ENCODE measurements at places on chromosomes 2 and 18. TPM values are rescaled to one million over a fixed set of nuclear protein-coding genes. Genes with fewer than 3 reads are reported as not detected.
A peak's percentile ranks its signal among the peaks of the same experiment; 100 is the strongest.

KIAA2012 gene
- total RNA-seq: not detected

ESPNL gene
- 0.48 TPM for total RNA-seq

ABHD1 gene
- not detected for total RNA-seq

LRRTM1 gene
- total RNA-seq: not detected

GRCh38 chr2:199202964-199203363 is 254.8 kb downstream of the SATB2 start:
- DNase-seq: no peak

DNA sequence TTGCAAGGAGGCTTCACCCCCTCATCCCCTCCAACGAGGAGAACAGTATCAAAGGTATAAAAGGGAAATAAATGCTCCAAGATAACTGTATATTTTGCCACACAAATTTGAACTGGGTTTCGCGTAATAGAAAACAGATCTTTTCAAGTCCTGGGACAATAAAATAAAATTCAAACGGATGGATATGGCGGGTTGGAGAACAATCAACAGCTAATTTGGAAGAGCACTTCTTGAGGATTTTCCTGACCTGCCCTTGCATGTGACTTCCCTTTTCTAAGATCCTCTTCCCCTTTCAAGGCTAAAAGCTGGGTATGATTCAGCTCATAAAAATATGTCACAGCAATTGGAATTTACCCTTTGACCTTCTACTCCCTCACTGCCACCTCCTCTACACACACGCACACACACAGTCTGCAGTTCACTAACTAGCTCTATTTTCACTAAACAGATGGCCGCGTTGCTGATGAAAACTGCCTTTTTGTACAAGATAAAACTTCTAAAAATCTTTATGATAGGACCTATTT is 386.9 kb downstream of the FIGN start:
- no peak for DNase-seq

- DNase-seq: no peak
These were observed 18.0 kb downstream of the SPEG start for GRCh38 chr2:219452361-219453317.

- no peak for DNase-seq
These were observed 50.4 kb downstream of the LDLRAD4 start for GRCh38 chr18:13269013-13269280.

GRCh38 chr18:31049189-31049588 is 6.6 kb upstream of the DSC3 start:
- DNase-seq: no peak

DNA sequence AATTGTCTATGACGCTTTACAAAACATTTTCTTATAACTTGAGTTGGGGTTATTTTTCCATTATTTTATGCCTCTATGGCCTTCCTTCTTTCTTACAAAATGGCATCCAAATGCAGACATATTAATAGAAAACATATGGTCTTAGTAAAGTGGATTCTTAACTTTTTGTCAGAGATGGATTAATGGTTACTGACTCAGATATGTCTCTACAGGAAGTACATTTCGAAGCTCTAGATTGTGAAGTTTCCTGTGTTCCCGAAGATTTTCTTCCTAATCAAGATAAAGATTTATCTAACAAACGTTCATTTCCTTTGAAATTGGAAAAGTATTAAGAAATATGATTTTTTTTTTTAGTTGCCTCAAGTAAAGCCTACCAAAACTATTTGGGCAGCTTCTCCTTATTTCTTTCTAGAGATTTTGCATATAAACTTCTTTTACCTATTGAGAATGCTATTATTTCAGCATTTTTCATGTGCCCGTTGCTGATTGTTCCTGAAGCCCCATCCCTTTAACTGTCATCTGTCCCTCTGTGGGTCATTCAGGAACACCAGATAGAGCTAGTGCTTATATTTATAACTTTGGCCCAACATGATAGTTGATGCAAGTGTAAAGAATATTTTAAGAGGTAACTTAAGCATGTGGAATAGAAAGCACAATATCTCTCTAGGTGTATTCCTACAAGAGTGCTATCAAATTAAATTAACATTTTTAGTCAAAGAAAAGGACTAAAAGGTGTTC is 498.0 kb downstream of the CCDC85A start:
- no peak for DNase-seq

- no peak for DNase-seq
These were observed 67.8 kb upstream of the LMAN1 start for GRCh38 chr18:59426855-59427254.

DNA sequence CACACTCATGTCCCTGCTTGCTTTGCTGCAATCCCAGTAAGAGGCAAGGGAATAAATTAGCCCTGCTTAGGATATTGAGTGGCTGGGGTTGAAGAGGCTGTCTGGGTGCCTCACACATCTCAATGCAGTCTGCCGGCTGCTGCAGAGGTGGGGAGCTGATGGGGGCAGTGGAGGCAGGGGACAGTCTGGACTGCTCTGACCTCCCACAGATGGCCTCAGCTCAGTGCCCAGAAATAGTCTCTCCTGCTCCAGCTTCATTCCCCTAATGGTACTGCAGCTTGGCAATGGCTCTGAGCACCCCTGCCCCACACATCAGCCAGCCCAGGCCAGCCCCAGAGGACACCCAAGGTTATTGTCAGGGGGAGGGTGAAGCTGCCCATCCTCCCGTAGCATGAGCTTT is 21.5 kb upstream of the TNS1 start:
- DNase-seq: peak; percentile 53

Measured in mesenteric fat pad (tissue), 1 donor.